ENCODE measurements at places on chromosomes 7 and 10. TPM values are rescaled to one million over a fixed set of nuclear protein-coding genes. Genes with fewer than 3 reads are reported as not detected.

The LAMB4 gene
- total RNA-seq = under 0.01 TPM

The FRMD4A gene
- total RNA-seq = 6.8 TPM

The RBP3 gene
- total RNA-seq = not detected

The FEZF1 gene
- not detected for total RNA-seq

The FAM171A1 gene
- 20.9 TPM for total RNA-seq

The ASZ1 gene
- not detected for total RNA-seq

The PRLHR gene
- not detected for total RNA-seq

The OR2A12 gene
- not detected for total RNA-seq

The NUTM2D gene
- total RNA-seq = 2.0 TPM

The LBX1 gene
- under 0.01 TPM for total RNA-seq

The BMS1 gene
- 9.9 TPM for total RNA-seq

The TAC1 gene
- total RNA-seq = not detected

The AKR1C4 gene
- not detected for total RNA-seq

The CHST3 gene
- total RNA-seq = 26.3 TPM

The COMTD1 gene
- 12.0 TPM for total RNA-seq

The GPR15LG gene
- total RNA-seq = not detected

The C10orf67 gene
- not detected for total RNA-seq
